ENCODE measurements at places on chromosomes 13 and 19.

DNA sequence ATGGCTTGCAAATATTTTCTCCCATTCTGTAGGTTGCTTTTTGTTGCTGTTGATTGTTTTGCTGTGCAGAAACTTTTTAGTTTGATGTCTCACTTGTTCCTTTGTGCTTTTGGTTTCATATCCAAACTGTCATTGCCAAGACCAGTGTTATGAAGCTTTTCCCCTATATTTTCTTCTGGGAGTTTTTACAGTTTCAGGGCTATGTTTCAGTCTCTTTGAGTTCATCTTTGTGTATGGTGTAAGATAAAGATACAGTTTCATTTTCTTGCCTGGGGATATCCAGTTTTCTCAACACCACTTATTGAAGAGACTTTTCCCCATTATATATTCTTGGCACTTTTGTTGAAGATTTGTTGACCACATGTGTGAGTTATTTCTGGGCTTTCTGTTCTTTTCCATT is 139.9 kb downstream of the MRPL57 start:
- DNase-seq, result no peak

- no peak for DNase-seq
Measured at GRCh38 chr13:75145927-75146326, 336.0 kb downstream of the TBC1D4 start.

DNA sequence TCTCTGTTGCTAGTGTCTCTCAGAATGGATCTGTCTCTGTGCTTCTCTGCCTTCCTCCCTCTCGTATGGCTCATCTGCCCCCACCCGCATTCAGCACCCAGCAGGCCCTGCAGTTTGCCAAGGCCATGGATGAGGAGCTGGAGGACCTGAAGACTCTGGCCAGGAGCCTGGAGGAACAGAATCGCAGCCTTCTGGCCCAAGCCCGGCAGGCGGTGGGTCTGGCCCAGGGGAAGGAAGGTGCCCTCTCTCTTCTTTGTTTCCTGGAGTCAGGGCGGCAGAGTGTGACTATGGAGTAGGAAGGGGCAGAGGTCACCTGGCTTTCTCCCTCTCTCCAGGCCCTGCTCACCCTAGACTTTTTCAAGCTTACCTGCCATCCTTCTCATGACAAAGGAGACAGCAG is 10.9 kb downstream of the KASH5 start:
- DNase-seq, result no peak

DNA sequence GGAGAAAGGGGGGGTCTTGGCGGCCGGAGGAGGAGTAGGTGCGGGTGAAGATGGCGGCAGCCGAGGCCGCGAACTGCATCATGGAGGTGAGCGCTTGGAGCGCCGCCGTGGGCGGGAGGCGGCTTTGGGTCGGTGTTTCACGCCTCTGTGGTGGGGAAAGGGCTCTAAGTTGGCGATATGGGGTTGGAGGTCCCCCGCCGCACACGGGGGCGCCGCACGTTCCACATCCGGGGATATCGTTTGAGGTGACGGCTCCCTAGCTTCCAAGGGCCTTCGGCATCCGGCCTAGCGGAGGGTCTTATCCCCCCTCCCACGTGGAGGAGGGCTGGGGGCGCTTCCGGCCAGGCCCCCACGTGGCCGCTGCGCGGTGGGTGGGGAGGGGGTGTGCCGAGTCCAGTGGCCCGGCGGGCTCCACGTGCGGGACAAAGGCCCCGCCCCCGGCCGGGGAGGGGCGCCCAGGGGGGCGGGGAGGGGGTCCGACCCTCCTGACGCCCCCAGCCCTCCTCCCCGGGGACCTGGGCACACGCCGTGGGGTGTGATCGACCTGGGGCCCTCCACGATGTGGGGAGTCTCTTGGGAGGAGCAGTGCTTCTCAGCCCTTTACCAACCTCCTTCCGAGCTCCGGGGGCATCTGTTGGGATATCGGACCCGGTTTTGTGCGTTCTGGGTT is at the start of gene PRMT1:
PRMT1 (plus strand) TSS at position 41 of the 670 bp plus-strand sequence; CDS start at position 51, 10 bp downstream.
- no peak for DNase-seq

GRCh38 chr19:47595944-47596343 is 13.0 kb upstream of the BICRA start:
- DNase-seq, result no peak

DNA sequence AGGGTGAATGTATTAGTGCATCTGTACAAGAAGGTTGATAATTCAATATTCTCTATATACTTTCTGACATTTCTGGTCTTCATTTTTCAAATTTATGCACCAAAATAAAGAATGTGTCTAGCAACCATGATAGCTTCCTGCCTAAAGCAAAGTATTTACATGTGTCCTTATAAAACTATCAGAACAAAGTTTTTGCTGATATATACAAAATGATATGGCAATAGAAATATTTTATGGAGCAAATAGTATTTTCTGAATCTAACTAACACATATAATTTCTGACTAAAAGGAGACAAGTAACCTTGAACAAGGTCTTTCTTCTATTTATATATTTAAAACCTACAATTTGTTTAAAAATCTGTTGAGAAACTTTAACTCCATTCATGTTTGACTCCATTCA is 184.9 kb downstream of the DIAPH3 start:
- DNase-seq, result no peak

GRCh38 chr19:29805031-29805965 is 6.5 kb upstream of the CCNE1 start:
- no peak for DNase-seq

- no peak for DNase-seq
Measured at GRCh38 chr13:88622362-88622973, 951.3 kb downstream of the SLITRK5 start.

DNA sequence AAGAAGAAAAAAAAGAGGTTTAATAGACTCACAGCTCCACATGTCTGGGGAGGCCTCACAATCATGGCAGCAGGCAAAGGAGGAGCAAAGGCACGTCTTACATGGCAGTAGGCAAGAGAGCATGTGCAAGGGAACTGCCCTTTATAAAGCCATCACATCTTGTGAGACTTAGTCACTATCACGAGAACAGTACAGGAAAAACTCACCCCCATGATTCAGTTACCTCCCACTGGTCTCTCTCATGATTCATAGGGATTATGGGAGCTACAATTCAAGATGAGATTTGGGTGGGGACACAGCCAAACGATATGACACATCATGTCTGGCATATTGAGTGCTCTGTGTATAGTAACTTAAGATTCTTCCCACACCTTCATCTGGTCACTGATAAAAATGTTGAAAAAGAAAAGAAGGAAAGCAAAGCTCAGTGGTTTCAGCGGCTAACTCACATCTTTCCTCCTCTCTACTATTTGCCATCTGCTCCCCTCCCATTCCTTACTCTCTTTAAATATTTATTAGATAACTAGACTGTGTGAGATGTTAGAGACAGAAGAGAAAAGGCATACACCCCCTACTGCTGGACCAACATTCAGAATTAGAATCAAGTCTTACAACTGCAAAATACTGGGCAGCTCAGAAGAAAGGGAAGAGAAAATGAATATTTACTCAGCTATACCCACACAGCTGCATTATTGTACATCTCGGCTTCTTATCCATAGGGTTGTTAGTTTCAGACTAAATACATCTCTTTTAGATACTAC is 60.1 kb upstream of the AKAP11 start:
- no peak for DNase-seq

DNA sequence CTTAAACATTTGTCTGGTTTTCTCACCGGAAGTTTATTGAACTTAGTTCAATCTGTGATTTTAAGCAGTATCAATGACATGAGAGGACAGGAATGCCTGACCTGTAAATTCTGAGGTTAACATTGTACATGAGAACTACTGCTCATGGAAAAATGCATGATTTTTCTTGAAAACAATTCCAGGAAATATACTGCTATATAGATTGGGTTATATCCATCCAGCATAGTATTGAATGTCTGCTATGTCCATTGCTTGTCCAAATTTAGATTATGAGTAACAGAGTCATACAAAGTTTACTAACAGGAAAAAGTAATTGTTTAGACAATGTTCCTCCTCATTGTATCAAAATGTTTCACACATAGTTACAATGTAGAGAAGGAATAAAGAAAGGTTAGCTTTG is 606.8 kb downstream of the DACH1 start:
- DNase-seq, result no peak

DNA sequence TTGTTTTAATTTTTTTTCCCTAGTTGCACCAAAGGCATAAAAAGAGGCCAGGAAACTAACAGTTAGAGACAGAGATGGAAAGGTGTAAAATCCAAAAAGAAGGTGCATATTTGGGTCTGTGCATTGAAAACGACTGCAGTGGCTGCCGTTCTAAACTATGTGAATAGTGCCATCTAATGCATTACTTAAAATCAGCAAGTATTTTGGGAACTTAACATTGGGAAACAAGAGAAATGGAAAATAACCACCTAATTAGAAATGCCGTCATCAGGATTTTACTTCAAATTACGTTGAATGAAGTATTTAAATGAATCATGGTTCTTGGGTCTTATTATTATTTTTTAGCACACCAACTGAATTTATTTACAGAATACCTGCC is 189.5 kb upstream of the MIR17HG start:
- DNase-seq, result no peak

- peak; percentile 24 for DNase-seq
Measured at GRCh38 chr19:31337008-31337914, 12.0 kb downstream of the TSHZ3 start.

DNA sequence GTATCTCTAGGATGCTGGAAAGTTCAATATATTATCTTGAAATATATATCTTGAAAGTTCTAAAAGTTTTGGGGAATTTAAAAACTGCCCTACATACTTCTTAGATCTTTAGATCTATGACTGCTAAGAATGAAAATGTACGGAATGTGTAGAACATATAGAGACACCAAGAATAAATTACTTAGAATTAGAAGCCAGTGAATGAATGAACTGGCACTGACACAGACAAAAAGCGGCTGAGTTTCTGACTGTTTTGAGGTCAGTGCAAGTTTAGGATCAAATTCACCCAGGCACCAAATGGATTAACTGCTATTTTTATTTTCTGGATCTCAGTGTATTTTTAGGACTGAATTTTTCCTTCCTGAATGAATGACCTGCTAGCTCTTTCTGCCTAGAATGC is 411.2 kb downstream of the KCTD12 start:
- no peak for DNase-seq

GRCh38 chr13:60850526-60850925 is 453.5 kb downstream of the TDRD3 start:
- no peak for DNase-seq

- no peak for DNase-seq
Measured at GRCh38 chr19:15443325-15443724, 6.4 kb downstream of the WIZ start.

DNA sequence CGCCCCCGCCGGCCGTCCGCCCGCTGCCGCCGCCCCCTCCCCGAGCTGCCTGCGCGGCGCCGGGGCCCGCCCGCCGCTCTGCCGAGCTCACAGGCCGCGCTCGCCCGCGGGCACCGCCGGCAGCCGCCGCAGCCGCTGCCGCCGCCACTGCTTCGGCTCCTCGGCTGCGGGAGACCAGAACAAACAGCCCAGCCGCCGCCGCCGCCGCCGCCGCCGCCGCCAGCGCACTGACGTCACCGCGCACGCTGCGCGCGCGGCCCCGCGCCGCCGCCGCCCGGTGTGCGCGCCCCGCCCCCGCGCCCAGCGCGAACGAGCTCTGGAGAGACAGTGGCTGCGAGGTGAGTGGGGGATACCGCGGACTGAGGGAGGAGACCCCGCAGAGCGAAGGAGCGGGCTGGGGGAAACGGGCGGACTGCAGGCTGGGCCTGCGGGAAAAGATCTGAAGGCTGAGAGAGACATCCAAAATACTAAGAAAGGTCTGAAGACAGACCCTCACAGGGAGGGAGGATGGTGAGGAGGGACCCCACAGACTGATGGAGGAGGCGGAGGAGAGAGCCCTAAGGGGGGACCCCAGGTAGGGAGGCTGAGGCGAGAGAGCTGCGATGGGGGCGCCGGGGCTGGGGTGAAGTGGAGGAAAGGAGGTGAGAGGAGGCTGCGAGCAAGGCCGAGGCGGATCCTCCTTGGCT is at the start of gene BRD4:
BRD4 (minus strand) TSS at position 229 of the 686 bp plus-strand sequence. CDS start 59,440 bp downstream, outside the sequence.
- DNase-seq, result peak; percentile 70

DNA sequence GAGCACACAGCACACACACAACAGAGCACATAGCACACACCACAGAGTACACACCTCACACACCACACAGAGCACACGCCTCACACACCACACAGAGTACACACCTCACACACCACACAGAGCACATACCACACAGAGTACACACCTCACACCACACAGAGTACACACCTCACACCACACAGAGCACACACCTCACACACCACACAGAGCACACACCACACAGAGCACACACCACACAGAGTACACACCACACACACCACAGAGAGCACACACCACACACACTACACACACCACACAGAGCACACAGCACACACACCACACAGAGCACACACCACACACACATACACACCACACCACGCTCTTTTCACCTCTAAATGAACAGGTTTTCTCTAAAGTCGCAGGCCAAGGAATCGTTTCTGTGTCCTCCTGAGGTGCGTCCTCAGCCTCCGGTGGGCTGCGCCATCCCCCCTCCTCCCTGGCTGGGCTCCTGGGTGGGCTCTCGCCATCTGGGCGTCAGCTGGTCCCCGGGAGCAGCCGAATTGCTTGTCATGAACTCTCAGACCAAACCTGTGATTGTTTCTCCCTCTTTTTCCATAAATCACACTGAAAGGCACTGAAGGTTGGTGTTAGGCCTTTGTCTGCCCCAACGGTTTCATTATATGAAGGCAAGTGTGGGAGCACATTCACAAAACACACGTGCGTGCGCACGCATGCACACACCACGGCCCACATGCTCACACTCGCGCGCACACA is 37.4 kb downstream of the TMEM255B start:
- DNase-seq, result no peak

GRCh38 chr19:30719189-30719998 is 347.2 kb downstream of the ZNF536 start:
- DNase-seq, result peak; percentile 58

- DNase-seq, result peak; percentile 8
Measured at GRCh38 chr13:105410602-105411001, 1124.9 kb downstream of the EFNB2 start.

- no peak for DNase-seq
Measured at GRCh38 chr13:50589651-50590054, 253.8 kb downstream of the DLEU7 start.

DNA sequence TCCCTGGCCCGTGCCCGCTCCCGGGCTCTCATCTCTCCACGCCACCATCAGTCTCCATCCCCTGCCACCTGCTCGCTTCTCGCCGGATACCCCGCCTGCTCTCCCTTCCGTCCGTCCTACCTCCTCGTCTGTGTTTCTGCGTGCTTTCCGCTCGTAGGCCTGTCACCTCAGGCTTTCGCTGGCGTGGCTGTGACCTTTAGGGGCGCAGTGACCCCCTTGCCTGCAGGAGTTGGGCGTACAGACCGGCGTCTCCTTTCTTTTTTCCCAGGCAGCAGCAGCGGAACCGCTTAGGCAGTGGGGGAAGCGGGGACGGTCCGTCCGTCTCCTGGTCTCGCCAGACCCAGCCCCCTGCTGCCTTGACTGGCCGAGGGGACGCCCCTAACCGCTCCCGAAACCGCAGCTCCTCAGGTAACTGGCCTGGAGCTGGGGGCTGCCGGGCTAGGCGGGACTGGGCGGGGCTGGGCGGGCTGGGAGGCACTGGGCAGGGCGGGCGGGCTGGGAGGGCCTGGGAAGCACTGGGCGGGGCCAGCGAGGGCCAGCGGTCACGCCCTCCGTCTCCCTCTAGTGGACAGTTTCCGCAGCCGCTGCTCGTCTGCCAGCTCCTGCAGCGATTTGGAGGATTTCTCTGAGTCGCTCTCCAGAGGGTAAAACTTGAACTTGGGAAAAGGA is 6.3 kb downstream of the PGLYRP1 start:
- peak; percentile 80 for DNase-seq

All from NCI-H1105 (cell line).